ENCODE measurements at places on chromosomes 1 and 21. TPM values are rescaled to one million over a fixed set of nuclear protein-coding genes. Genes with fewer than 3 reads are reported as not detected.

GJA9 gene
- not detected for polyA plus RNA-seq

KRTAP11-1 gene
- not detected for polyA plus RNA-seq

GCSAML gene
- not detected for polyA plus RNA-seq

CPT2 gene
- polyA plus RNA-seq = 23.8 TPM

FCER1G gene
- polyA plus RNA-seq = 6.6 TPM

KRTAP10-9 gene
- polyA plus RNA-seq = not detected

C4BPB gene
- not detected for polyA plus RNA-seq

TMEM200B gene
- 0.33 TPM for polyA plus RNA-seq

OTUD3 gene
- polyA plus RNA-seq = 2.9 TPM

CRB1 gene
- polyA plus RNA-seq = not detected

CCDC17 gene
- polyA plus RNA-seq = 0.60 TPM

SH2D1B gene
- polyA plus RNA-seq = 0.26 TPM

UMODL1 gene
- polyA plus RNA-seq = 0.05 TPM

Data from IgD-negative memory B cell (primary cell).